Esophagus squamous epithelium (tissue), 5 donors: ENCODE measurements at places on chromosomes 5 and 9. TPM values are rescaled to one million over a fixed set of nuclear protein-coding genes. Genes with fewer than 3 reads are reported as not detected.

DNA sequence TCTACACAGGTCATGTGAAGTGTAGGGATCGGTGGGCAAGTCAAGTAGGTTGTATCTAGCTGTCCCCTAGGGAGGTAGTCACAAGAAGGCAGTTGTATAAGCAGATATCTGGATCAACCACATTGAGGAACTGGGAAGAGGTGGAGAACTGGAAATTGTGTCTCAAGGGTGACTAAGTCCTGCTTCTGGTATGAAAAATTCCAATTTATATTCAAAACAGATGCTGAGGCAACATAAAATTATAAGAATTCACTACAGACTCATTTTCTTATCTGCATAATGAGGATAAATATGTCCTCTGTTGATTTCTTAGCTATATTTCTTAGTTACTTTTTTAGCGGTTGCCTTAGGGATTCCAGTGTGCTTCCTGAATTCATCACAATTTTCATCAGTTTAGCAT, 46.8 kb downstream of the GALNT12 start:
- no peak for DNase-seq

- DNase-seq: no peak
Observed at GRCh38 chr9:134968011-134968822, 50.5 kb upstream of the FCN1 start.

DNA sequence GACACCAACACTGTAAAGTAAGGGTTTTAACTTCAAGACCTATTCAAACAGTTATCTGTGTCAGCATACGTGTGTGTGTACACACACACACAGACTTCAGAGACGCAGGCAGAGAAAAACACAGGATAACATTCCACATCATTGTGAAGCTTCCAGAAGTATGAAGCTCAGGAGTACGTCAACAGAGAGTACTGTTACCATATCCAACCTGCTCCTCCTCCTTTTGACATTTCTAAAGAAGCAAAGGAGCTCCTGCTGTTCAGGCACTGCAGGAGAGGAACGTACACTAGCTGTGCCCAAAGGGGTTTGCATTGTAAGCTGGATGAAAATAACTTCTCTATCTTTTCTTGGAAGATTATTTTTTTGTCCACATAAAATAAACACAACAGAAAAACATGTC, 180.7 kb downstream of the MEF2C start:
- no peak for DNase-seq

- DNase-seq: no peak
Observed at GRCh38 chr5:87233143-87233542, 34.5 kb upstream of the RASA1 start.

- no peak for DNase-seq
Observed at GRCh38 chr9:20012232-20012631, 223.4 kb upstream of the SLC24A2 start.

DNA sequence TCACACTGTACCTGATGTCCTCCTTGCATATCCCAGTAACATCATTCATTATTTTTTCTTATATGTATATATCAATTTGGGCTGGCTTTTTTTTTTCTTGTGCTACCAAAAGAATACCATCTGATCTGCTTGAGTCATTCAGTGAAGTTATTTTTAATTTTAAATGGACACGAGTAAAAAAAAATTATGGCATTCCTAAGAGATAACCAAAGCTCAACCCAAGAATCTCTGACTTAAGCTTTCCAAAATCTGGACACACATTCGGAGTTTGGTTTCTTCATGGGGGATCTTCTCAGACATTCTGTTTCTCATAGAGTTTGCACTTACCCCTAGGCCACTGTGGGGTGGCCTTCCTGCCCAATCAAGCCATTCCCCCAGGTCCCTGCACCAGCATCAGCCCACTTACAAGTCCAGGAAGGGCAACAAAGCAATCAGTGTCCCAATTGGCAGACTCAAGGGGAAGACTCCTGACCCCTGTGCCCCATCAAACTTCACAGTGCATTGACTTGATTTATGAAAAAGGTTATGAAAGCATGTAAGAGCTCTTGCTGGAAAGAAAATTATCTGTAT, 49.2 kb upstream of the SPDL1 start:
- DNase-seq: no peak

The IL31RA gene
- not detected for total RNA-seq
